Cortex of kidney (tissue), 1 donor: ENCODE measurements at places on chromosomes 16 and 17.

- no peak for DNase-seq
These were observed 129.5 kb downstream of the CDH13 start for GRCh38 chr16:82756283-82756599.

GRCh38 chr16:19980632-19981265 is 92.9 kb downstream of the GPR139 start:
- DNase-seq: no peak

- no peak for DNase-seq
These were observed 5.7 kb downstream of the MMP15 start for GRCh38 chr16:58031016-58031800.

GRCh38 chr17:82090549-82091263 is 7.3 kb downstream of the FASN start:
- no peak for DNase-seq

GRCh38 chr16:50114357-50115129 is 38.6 kb upstream of the TENT4B start:
- no peak for DNase-seq

DNA sequence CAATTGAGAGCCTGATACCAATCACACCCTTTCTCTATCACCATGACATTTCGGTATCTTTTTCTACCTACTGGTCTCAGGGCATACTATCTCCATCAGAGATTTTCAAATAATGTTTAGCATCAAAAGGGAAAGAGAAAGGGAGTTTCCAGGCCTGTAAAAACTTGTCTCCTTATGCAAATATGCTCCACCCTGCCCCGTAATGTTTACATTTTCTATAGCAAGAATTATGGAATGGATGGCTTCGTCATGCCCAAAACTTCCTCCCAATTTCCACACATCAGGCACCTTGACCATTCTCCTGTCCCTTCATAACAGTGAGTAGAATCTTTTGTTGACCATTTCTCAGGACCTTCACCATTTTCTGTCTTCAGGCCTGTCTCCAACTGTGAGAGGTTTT is 30.9 kb upstream of the HLF start:
- no peak for DNase-seq

- no peak for DNase-seq
These were observed 7.4 kb upstream of the MMP2 start for GRCh38 chr16:55471448-55472097.
